Panc1 (cell line): ENCODE measurements at places on chromosomes 3 and 15. TPM values are rescaled to one million over a fixed set of nuclear protein-coding genes. Genes with fewer than 3 reads are reported as not detected.

GRCh38 chr15:93030430-93031102 is 58.4 kb downstream of the RGMA start:
- peak; percentile 50 for DNase-seq
- H3K4me1 ChIP-seq: peaks cover 44% of the 10 kb centered on the region
- no peak overlapping the region for H3K4me3 ChIP-seq
- no peak overlapping the region for H3K27ac ChIP-seq
- peaks cover 12% of the 10 kb centered on the region for H3K36me3 ChIP-seq

DNA sequence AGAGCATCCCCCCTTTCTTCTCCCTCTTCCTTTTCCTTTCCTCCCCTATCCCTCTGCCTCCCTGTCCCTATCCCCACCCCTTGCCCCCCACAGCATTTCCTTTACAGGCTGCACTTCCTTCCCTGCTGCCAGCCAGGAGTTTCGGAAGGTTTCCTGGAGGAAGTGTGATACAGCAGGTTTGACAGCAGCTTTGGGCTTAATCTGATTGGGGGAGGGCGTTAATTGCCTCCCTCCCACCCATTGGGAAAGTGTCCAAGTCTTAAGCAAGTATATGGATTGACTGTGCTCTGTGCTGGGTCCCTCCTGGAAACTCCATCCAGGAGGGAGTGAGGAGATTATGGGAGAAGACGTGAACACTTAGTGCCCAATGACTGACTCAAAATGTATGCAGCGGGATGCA is 1.8 kb downstream of the SCAMP5 start:
- no peak overlapping the region for H3K27ac ChIP-seq
- DNase-seq: no peak
- H3K36me3 ChIP-seq: no peaks in the 10 kb centered on the region

- H3K4me3 ChIP-seq: no peak overlapping the region
- no peaks in the 10 kb centered on the region for H3K4me1 ChIP-seq
- DNase-seq: no peak
- H3K27ac ChIP-seq: no peak overlapping the region
These were observed 308.8 kb upstream of the NR2E3 start for GRCh38 chr15:71501344-71502076.

DNA sequence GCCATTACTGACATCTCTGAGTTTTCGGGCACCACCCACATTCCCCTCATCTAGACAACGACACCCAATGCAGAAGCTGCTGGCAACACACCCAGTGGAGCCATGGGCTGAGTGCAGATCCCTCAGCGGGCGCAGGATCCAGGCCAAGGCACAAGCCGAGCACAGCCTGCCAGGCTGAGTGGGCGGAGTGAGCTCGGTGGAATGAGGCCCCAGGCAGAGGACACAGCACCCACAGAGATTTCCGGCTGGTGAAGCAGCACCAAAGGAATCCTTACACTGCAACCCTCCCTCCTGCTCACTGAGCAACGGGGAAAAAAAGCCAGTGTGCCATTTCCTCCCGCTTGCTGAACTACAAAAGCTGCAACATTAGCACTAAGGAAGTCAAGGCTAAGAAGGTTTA is 34.3 kb downstream of the ZMAT3 start:
- no peaks in the 10 kb centered on the region for H3K27me3 ChIP-seq
- H3K27ac ChIP-seq: no peak overlapping the region
- H3K36me3 ChIP-seq: no peaks in the 10 kb centered on the region

- H3K27me3 ChIP-seq: no peaks in the 10 kb centered on the region
- no peaks in the 10 kb centered on the region for H3K4me1 ChIP-seq
These were observed 420.2 kb downstream of the SI start for GRCh38 chr3:164658125-164658524.

DNA sequence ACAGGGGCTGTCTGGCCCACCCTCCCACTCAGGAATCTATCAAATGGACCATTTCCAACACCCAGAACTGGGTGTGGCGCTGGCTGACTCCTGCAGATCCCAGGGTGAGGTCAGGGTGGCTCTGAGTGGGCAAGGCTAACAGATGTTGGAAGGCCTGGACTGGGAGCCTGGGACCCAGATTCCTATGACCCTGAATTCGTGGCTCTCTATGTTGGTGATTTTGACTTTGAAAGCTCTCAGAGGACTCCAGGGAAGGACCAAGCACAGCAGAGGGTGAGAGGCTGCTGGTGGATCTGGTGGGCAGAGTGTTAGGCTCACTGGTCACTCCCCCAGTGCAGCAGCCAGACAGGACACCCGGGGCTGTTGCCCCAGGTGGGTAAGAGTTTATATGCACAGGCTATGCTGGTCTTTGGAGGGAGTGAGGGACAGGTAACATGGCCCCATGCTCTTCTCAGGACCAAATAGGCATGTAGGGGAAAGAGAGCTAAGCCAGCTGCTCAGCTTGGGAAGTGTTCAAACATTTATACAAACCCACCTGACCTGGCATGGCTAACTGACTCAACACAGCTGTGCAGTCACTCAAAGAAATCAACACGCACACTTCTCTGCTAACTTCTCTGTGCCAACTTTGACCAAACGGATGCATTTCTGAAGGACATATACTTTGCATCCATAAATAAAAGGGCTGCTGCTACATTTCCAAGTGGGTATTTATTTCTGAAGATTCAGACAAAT is 62.6 kb upstream of the RAB6B start:
- no peaks in the 10 kb centered on the region for H3K36me3 ChIP-seq
- no peak overlapping the region for H3K27ac ChIP-seq
- no peaks in the 10 kb centered on the region for H3K27me3 ChIP-seq
- no peaks in the 10 kb centered on the region for H3K4me1 ChIP-seq
- H3K4me3 ChIP-seq: no peak overlapping the region

GRCh38 chr3:48881652-48882114 is 17.0 kb downstream of the SLC25A20 start:
- H3K27me3 ChIP-seq: no peaks in the 10 kb centered on the region
- H3K36me3 ChIP-seq: no peaks in the 10 kb centered on the region
- no peak for DNase-seq
- no peak overlapping the region for H3K4me3 ChIP-seq

- H3K4me1 ChIP-seq: no peaks in the 10 kb centered on the region
- no peaks in the 10 kb centered on the region for H3K27me3 ChIP-seq
- no peak for DNase-seq
- H3K36me3 ChIP-seq: peaks cover 41% of the 10 kb centered on the region
- no peak overlapping the region for H3K27ac ChIP-seq
- no peak overlapping the region for H3K4me3 ChIP-seq
These were observed 12.1 kb upstream of the WDR5B start for GRCh38 chr3:122427857-122428471.

ST3GAL6 gene
- 0.15 TPM for total RNA-seq

ATP2B2 gene
- total RNA-seq: not detected

ITGA11 gene
- total RNA-seq: 0.28 TPM
